Spinal cord (tissue), 10 donors: ENCODE measurements at places on chromosomes 7 and 10.

DNA sequence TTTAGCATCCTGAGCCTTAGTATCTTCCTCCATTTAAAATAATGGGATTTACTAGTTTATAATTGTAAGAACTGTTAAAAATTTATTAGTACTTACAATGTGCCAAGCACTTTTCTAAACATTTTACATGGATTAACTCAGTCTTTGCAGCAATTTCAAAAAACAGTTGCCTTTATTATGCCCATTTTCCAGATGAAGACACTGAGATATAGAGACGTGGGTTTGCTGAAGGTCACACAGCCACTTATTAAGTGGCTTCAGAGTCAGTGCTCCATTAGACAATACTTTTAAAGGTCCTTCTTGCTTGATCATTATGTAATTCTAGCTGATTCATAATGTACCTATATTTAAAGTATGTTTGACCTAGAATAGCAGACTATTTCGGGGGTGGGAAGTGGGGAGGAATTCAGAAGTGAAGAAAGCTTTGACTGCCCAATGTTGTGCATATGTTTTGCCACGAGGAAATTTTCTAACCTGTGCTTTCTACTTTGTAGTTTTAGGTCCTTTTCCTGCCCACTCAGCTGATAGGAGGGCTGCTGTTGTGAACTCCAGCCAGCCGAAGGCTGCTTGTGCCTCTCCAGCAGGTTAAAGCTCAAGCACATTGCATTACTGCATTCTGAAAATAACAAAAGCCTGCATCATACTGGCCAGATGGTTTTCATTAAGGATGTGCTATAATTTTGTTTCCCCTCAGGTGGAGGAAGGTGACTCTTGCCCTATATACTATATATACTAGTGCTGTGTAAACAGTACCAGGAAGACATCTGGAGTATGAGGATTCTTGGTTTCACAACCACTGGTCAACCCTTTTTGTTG is 4.3 kb downstream of the PLEKHA8 start:
- H3K4me3 ChIP-seq, result no peak overlapping the region
- peaks cover 2% of the 10 kb centered on the region for H3K36me3 ChIP-seq
- no peak for DNase-seq
- no peaks in the 10 kb centered on the region for H3K27me3 ChIP-seq
- no peaks in the 10 kb centered on the region for H3K4me1 ChIP-seq

GRCh38 chr7:123030631-123031030 is 35.1 kb upstream of the TAS2R16 start:
- H3K27me3 ChIP-seq, result no peaks in the 10 kb centered on the region
- DNase-seq, result no peak
- H3K27ac ChIP-seq, result no peak overlapping the region
- no peaks in the 10 kb centered on the region for H3K36me3 ChIP-seq

DNA sequence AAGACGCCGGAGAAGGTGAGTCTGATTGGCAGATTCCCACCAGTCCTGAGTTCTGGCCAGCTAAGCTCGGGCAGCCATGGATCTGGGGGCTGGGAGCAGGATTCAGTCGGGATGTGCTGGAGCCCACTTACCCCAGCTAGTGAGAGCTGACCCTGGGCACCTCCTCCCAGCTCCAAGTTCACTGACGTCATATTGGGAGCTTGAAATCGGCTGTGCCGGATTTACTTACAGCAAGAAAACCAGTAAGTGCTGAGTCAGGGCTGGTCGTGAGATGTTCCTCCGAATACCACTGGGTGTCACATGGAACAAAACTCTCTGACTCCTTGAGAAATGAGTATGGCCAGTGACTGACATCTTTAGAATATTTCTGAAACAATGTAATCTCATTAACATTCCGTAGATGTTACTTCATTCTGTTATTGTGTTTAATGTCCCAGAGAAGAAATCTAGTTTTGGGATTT is 621.2 kb downstream of the SDK1 start:
- no peaks in the 10 kb centered on the region for H3K36me3 ChIP-seq
- no peak overlapping the region for H3K4me3 ChIP-seq
- no peaks in the 10 kb centered on the region for H3K27me3 ChIP-seq

- H3K27me3 ChIP-seq, result no peaks in the 10 kb centered on the region
- H3K27ac ChIP-seq, result no peak overlapping the region
- no peaks in the 10 kb centered on the region for H3K4me1 ChIP-seq
- H3K36me3 ChIP-seq, result no peaks in the 10 kb centered on the region
- no peak overlapping the region for H3K4me3 ChIP-seq
Observed at GRCh38 chr10:19911886-19912285, 95.7 kb downstream of the PLXDC2 start.

DNA sequence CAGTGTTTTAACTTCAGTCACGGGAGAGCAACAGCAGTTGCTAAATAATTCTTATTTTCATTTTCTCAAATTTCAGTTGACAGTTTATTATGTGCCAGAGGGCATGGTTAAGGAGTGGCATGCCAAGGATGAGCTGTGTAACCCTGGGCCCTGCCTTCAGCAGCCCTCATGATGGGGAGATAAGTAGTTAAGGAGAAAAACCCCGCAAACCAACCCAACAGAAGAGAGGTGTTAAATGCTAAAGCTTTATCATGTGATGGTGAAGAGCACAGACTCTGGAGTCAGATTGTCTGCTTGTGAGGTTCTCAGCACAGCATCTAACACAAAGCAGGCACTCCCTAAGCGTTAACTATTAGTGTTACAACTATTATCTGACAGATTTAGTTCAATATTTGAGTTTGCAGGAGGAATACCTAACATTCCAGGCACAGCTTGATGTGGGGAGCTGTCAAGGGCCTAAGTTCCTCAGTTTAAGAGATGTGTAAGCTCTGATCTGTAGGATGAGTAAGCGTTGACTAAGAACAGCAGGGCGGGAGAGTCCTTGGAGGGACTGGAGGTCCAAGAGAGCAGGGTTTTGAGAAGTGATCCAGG is 29.6 kb downstream of the STAM start:
- no peak overlapping the region for H3K27ac ChIP-seq
- no peak overlapping the region for H3K4me3 ChIP-seq
- no peaks in the 10 kb centered on the region for H3K4me1 ChIP-seq
- H3K36me3 ChIP-seq, result no peaks in the 10 kb centered on the region

- no peak overlapping the region for H3K27ac ChIP-seq
- no peaks in the 10 kb centered on the region for H3K36me3 ChIP-seq
- no peak for DNase-seq
Observed at GRCh38 chr7:102908676-102909075, 4.1 kb upstream of the LRRC17 start.
